ENCODE measurements at places on chromosomes 2 and 18.

DNA sequence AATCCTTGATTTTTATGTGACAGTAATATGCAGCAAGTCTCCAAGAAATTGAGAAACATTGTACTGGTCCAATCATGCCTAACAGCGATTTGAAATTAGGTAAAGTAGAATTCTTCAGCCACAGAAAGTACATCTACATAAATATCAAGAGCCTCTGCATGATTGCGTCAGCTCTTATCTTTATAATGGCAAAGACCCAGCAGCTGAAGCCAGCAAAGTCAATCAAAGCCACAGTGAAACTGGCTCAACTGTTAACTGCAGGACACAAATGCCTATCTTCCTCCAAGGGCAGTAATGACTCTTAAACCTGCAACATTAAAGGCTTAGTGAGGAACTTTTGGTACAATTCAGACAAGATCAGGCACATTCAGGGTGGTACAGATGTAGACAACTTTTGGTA lies 102.5 kb downstream of the BARD1 start:
- no peak for DNase-seq

DNA sequence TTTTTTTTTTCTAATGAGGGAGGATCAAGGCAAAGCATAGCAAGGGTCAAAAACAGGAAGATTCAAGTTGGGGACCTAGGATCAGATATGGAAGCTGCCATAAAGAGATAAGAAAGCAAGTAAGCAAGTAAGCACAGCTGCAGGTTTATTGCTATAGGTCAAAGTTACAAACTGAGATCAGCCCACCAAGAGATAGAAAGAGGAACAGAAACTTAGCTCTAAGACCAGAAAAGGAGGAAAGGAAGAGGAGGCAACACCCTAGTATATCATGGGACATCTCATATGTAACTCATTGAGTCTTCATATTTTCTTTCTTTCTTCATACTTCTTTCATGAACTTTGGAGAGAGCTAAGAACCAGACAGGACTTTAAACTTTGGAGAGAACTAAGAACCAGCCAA lies 295.9 kb upstream of the CRIM1 start:
- DNase-seq: no peak

- no peak for DNase-seq
Observed at GRCh38 chr2:98547092-98547790, 61.1 kb downstream of the COA5 start.

DNA sequence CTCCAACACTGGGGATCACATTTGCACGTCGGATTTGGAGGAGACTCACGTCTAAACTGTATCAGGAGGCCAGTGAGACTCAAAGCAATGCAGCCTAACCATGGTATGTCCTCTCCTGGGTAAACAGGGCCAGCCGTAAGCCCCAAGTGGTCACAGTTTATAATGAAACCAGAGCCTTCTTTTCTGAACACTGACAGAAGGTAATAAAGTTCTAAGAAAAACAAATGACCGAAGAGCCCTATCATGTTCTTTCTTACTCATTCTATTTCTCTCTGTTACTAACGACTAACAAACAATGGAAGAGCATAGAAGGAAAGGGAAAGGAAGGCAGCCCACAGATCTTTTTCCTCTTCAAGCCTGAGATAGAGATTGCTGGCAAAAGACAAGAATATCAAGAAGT lies 796.8 kb upstream of the SOX11 start:
- no peak for DNase-seq

DNA sequence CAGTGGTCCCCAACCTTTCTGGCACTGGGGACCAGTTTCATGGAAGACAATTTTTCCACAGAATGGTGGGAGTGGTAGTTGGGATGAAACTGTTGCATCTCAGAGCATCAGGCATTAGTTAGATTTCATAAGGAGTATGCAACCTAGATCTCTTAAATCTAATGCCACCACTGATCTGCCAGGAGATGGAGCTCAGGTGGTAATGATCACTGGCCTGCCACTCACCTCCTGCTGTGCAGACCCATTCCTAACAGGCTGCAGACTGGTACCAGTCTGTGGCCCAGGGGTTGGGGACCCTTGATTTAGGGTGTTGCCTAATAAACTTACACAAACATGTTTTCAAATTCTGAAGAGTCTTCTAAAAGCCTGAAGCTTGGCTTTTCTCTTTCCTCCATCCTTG lies 261.3 kb downstream of the CDH19 start:
- no peak for DNase-seq

GRCh38 chr2:62435720-62436119 lies 70.3 kb downstream of the TMEM17 start:
- DNase-seq: no peak
